Activated CD4-positive, alpha-beta T cell treated with anti-CD3 and anti-CD28 coated beads for 24 hours (primary cell): ENCODE measurements at places on chromosomes 4 and X.

DNA sequence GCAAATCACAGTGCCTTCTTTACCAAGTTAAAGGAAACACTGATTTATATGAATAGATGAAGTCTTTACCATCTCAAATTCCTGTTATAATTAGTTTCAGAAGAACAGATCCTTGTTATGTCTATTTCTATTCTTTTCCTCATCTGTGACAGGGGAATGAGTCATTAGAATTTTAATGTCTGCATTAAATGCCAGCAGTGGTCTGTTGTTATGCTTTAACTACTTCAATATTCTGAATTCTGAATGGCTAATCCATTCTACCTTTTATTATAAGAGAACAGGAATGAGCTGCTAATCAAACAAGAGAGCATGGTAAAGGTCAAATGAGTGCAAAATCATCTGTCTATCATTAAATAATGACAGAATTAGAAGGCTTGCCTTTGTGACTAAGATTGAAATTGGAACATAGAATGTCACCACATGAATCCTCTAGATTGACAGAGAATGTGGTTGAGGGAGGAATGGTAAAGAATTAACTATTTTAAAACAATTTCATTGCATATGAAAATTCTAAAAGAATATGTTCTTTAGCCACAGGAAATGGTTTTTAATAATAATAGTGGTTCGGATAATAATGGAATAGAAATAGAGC is 935.5 kb downstream of the ADGRL3 start:
- no peak for DNase-seq

GRCh38 chr4:187065396-187065795 is 341.7 kb upstream of the FAT1 start:
- no peak for DNase-seq

- DNase-seq: no peak
These were observed 224.6 kb downstream of the FBXO8 start for GRCh38 chr4:174058846-174059245.

DNA sequence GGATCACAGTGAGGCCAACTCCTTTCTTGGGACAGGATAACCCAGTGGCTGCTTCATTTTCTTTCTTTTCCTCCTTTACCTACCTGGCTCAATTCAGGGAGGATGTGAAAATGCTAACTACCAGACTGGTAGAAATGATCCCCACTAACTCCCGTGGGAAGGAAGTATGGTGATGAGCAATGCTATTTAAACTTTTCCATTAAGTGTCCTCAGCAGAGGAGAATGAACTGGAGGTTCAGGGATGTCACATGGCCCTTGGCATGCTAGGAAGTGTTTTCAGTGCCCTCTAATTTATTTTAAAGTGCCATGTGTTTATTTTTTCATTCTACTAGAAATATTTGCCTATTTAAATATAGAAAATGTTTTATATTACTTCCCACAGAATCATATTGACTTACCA is 363.9 kb downstream of the PPP3CA start:
- no peak for DNase-seq

GRCh38 chrX:53481816-53482465 is 47.8 kb upstream of the HSD17B10 start:
- DNase-seq: peak; percentile 6

- no peak for DNase-seq
These were observed 59.5 kb downstream of the MTM1 start for GRCh38 chrX:150627957-150628356.

DNA sequence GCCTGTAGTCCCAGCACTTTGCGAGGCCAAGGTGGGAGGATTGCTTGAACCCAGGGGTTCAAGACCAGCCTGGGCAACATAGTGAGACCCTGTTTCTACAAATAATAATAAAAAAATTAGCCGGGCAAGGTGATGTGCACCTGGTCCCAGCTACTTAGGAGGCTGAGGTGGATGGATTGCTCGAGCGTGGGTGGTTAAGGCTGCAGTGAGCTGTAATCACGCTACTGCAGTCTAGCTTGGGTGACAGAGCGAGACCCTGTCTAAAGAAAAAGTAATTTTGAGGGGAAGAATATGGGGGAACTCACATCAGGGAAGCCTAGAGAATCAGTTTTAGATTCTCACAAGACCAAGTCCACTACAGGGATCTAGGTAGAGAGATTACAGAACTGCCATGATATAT is 28.9 kb upstream of the LCORL start:
- DNase-seq: no peak

DNA sequence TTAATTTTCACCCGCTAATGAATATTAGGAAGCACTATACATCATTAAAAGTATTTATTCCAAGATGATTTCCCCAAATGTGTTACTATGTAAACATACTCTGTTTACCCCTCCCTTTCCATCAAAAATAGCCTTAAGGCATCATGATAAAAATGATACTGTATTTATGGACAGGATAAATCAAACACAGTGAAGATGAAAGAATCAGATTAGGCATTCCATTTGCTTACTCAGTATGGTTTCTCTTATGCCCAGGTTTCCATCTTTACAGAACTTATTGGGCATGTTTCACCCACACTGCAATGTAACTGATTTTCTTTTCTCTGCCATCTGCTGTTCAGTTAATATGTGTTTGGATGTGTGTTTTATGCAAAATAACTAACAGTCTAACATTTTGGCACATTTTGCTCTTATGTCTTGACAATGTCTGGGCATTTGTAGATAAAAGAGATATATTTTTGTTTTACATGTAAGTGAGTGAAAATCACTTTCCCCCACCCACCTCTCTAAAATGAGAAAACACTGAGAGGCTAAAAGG is 445.2 kb downstream of the RPA4 start:
- DNase-seq: no peak

DNA sequence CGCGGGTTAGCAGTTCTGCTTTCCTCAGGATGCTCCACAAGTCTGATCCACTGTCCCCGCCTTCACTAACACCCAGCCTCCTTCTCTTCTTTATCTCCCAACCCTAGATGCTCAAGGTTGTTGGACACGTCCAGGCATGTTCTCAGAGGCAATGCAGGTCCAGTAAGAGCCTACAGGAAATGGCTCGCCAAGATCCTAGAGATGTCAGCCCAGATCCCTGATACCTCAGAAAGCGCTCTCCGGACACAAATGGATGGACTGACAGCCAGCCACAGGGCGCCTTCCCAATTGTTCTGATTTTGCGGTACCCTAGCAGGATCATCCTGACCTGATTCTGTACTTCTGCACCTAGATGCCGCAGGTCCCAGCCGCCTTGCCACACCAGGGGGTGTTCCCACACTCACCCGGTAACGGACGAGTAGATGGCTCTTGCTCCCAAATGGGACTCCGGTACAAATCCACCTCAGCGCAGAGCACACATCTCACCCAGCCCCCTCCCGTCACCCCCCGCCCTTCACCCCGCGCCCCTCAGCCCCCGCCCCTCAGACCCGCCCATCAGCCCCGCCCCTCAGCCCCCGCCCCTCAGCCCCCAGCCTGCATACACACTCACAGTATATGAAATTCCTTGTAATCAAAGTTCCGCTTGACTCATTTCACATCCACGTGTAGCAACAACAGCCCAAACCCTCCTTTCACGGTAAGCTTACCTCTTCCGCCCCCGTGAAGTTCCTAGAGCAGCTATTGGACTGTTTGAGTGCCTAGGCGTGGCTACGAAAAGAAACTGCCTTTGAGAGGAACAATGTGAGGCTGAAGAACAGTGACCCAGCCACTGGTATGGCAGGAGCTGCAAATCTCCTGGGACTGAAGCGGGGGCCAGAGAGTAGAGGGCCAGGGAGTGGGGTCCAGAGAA is at the start of gene EDA2R:
Gene EDA2R (minus strand): TSS at position 488 of the 910 bp plus-strand sequence. CDS start 23,058 bp downstream, outside the sequence.
- DNase-seq: no peak

DNA sequence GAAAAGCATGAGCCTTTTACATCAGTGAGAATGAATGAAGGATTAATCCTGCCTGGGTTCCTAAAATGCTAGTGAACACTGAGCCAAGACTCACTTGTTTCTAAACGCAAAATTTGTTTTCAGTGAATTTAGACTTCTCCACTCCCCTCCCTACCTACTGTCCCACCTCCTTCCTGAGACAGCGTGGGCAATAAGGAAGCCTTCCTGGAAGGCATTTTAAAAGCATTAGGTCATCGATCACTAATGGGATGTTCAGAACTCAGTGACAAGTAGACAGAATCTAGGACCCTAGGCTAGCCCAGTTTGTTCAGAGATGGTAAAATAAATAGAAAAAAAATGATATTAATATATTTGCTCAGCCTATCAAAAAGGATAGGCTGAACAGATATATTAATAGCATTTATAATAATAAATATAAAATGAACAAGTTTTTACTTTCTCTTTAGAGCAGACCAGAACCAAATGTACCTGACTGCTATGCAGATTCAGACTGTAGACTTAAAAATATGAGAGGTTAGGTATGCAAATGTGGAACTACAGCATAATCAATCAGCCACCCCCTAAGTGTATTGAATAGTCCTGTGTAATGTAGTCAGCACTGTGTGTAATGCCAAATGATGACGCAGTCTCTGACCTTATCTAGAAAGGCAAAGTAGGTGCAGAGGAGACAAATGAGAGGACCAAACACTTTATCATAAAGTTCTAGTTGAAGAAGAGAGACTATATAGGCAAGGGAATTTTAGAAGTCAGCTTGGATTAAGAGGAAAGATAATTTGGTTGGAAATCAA is 331.1 kb downstream of the GPAT3 start:
- DNase-seq: no peak

- no peak for DNase-seq
These were observed 82.8 kb downstream of the LIMCH1 start for GRCh38 chr4:41620594-41621256.

DNA sequence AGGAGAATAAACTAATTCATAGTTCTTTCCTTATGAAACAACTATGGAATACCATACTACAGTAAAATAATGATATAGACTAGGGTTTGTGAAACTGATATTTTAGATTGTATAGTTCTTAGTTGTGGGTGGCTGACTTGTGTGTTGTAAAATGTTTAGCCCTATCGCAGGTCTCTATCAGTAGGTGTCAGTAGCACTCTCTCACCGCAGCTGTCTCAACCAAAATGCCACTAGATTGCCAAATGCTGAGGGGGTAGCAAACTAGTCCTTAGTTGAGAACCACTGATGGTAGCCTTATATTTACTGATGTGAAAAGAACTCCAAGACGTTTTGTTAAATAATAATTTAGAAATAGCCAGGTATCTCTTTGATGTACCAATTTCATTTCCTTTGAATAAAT is 48.1 kb downstream of the RHOXF2B start:
- no peak for DNase-seq

- DNase-seq: no peak
These were observed 87.2 kb upstream of the C4orf50 start for GRCh38 chr4:6105311-6105911.

DNA sequence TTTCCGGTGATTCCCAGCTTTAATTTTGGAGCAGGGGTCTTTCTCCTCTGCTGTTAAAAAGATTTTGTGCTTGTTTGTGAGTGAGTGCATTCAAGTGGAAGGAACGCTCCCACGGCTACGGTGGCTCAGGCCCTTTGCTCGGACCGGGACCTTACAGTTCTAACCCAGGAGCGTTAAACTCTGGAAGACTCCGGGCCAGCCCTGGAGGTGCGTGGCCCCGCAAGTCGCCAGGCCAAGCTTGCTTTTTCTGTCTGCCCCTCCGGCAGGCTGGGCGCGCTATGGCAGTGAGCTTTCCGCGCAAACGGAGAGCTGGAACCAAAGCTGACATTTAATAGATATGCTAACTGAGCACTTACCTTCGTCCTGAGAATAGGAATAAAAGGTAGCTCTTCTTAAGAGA is 18.3 kb upstream of the PITX2 start:
- no peak for DNase-seq

DNA sequence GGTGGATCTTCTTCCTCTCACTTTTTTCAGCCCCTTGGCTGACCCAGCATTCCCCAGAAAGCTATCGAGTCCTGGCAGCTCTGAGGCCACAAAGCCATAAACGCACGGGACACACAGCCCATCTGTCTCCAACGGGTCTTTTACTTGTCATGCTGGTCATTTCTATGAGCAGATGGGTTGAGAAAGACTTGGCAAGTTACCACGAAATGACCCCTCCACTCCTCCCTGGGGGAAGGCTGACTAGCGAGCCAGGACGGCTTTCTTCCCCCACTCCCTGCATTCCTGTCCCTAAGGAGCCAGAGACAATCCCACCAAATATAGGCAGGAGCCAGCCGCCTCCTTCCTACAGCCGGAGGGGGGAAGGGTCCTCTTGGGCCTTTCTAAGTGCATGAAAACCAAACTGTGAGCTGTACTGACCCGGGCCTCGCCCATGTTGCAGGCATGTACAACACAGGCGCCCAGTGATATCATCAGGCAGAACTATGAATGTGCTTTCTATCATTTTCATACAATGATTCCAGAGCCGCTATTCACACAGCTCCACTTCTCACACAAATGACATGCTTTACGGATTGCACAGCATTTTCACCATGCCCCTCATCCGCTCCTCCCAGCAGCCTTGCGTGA is 28.6 kb downstream of the AFAP1 start:
- DNase-seq: no peak

DNA sequence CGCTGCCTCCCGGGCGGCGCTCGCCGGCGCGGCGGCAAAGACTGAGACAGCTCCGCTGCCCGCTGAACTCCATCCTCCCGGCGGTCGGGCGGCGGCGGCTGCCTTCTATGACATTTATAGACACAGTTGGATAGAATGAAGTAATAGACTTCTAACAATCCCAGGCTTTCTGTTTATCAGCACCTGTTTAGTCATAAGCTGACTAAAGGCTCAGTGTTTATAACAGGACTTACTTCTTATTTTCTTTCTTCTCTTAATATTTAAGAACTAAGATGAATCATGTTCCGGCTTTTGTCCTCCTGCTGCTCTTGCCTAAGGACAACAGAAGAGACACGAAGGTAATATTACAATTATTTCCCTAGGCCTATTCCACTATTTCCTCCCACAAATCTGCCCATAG is 3.9 kb downstream of the ARL13A start:
- DNase-seq: no peak

- DNase-seq: no peak
These were observed 670 bp downstream of the PAPSS1 start for GRCh38 chr4:107719207-107719921.

- no peak for DNase-seq
These were observed 38.9 kb downstream of the GPRIN3 start for GRCh38 chr4:89268679-89269078.

- DNase-seq: no peak
These were observed 18.8 kb upstream of the CYP4V2 start for GRCh38 chr4:186172546-186172945.

DNA sequence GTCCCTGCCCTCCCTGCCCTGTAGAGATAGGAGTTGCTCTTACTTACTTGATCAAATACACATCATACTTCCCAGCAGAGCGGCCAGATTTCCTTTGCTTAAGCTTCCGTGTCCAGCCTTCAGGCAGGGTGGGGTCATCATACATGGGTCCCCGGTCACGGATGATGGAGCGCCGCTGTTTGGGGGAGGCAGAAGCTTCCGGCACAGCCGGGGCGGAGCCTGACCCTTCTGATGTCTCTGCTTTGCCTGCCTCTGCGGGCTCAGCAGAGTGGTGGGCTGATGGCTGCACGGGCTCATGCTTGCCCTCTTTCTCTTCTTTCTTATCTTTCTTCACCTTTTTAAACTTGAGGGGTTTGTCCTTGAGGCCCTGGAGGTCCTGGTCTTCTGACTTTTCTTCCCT is 12.5 kb upstream of the IRAK1 start:
- no peak for DNase-seq

GRCh38 chr4:6069845-6070709 is 51.8 kb upstream of the C4orf50 start:
- no peak for DNase-seq
